ENCODE measurements at places on chromosomes 4 and X.

DNA sequence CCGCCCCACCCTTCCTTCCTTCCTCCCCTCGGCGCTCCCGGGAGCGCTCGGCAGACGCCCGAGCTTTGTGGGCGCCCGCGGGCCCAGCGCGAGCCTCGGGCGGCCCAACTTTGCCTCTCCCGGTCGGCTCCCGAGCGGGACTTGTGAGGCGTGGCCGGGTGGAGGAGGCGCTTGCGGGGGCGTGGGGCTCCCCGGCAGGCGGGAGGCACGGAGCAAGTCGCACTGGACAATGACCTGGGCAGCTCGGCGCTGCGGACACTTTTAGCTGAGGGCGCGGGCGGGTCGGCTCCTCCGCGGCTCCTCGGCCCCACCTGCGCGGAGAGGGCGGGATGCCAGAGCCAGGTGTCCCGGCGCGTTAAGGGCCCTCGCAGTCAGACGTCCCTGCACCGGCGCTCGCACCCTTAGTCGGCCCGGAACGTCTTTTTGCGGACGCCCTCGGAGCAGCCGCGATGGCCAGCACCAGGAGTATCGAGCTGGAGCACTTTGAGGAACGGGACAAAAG, 385 bp downstream of the DCLK2 start:
- peak; percentile 69 for DNase-seq

DNA sequence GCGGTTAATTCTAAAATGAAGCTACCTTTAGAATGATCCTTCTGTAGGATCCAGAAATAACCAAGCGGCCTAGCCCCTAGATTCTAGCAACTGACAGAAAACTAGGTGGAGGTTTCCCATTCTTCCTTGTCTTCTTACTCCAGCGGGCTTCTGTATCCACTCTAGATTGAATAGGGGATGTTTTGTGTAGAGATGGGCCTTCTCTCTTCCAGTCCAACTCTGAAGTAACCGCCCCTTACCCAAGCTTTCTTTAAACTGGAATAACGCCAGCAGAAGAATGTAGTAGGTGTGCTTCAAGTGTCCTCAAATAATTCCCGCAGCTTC, 386 bp upstream of the TMEM184C start:
- DNase-seq = no peak

GRCh38 chr4:38873290-38873944, 5.8 kb downstream of the FAM114A1 start:
- no peak for DNase-seq

DNA sequence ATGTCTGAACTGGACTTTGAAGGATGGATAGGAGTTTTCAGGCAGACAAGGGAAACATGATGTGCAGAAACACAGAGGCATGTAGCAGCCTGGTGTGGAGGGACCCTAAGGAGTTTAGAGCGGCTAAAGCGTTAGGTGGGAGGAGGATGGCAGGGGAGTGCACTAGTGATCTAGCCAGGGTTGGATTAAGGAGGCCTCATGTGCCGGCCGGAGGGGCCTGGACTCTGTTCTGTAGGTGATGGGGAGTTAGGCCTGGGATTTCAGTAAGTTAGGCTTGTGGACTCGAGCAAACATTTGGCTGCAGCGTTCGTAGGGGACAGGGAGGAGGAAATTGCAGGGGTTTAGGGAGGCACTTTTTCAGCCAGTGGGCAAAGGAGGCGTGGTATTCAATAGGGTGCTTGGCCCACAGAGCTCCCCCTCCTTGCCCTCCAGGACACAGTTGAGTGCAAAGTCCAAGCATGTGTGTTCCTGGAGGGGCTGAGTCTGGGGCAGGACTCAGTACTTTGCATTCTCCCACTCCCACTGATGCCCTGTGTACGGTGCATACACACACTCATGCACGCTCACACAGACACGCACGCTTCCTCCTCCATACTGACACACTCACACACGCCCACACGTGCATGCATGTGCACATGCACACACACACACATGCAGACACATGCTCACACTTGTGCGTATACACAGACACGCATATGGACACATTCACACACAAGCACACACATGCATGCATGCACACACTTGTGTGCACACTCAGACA, 18.6 kb downstream of the PSAPL1 start:
- DNase-seq = peak; percentile 4

Data from WERI-Rb-1 (cell line).